ENCODE measurements at places on chromosomes 12 and 14.

DNA sequence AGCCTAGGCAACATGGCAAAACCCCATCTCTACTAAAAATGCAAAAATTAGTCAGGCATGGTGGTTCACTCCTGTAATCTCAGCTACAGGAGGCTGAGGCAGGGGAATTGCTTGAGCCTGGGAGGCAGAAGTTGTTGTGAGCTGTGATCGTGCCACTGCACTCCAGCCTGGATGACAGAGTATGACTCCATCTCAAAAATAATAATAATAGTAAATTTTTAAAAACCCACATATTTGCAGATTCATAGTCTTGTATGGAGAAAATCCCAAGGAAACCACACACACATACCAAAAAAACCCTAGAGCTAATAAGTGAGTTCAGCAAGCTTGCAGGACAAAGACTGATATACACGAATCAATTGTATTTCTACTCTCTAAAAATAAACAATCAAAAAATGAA lies 19.0 kb upstream of the MTHFD1 start:
- no peak for DNase-seq

GRCh38 chr12:48169011-48169410 lies 11.7 kb upstream of the ASB8 start:
- no peak for DNase-seq

DNA sequence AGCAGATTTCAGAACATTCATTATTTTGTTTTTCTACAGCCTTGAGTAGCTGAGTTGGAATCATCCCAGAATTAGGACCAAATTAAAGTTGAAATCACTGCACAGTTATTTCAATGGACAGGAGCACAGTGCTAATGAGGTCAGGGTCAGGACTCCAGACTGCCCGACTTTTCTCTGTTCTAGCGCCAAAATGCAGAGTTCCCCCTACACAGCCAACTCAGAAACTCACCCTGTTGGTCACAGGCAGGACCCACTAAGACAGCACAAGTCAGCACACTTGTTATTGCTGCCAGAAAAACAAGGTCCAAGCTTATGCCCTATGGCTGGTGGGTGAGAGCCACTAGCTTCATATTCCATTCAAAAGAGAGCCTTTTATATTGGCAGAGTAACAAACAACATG lies 198.1 kb upstream of the KRR1 start:
- peak; percentile 35 for DNase-seq

DNA sequence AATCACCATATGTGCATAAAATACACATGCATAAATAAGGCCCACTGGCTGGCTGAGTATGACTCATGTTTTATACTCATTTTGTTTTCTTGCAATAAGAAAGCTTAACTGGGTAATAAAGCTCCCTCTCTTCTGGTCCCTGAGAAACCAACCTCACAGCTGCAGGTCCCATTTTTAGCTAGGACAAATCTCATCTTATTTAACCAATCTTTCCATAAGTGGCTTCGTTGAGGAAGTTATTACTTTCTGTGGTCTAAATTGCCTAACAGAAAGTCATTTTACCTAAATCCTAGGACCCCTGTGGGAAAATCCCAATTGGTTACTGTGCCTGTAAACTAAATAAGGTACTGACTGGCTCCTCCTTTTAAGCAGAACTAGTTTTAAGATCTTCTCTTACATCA lies 232.8 kb upstream of the FBXO33 start:
- DNase-seq, result peak; percentile 18

DNA sequence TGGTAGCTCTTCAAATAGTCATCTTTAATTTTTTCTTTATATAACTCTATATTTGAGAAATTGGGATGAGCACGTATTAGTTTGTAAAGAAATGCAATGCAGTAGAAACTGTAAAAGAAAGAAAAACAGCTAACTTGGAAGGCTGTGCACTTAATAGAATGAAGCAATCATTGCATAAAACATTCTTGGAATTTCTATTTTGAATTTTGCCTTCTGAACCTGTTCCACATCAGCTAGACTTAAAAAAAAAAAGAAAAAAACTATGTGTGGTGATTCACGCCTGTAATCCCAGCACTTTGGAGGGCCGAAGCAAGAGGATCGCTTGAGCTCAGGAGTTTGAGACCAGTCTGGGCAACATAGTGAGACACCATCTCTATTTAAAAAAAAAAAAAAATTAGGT lies 29.4 kb downstream of the SCN8A start:
- no peak for DNase-seq

DNA sequence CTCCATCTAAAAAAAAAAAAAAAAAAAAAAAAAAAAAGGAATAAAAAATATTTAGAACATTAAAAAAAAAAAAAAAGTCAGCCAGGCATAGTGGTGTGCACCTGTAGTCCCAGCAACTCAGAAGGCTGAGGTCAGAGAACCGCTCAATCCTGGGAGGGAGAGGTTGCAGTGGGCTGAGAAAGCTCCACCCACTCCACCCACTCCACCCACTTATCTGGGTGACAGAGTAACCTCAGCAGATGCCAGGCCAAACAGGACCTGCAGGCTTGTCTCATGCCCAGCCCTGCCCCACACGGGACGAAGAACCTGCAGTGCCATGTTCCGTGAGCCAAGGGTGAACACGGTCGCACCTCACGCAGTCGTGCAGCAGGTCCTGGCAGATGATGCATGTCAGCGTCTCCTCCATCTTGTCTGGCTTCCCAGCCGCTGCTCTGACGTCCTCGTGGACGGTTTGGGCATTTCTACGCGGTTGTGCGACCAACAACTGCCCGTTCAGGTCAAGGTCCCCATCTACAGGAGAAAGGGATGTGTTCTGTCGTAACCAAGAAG lies 28.6 kb downstream of the CHFR start:
- no peak for DNase-seq

DNA sequence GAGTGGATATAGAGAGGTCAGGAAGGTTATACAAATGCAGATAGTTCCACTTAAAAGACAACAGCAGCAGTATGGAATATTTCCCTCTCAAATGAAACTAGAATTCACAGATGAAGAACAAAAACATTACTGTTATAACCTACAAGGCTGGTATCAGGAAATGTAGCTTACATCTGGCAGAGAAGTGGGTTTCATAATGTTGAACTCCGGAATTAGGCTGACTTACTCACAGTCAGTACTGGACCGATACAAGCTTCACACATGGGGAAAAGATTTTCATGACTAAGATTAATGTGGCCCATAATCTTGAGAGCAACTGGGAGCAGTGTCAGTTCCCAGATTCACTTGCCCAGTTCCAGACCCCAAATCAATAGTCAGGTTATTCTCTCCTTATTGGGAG lies 353.9 kb downstream of the DUSP6 start:
- no peak for DNase-seq

DNA sequence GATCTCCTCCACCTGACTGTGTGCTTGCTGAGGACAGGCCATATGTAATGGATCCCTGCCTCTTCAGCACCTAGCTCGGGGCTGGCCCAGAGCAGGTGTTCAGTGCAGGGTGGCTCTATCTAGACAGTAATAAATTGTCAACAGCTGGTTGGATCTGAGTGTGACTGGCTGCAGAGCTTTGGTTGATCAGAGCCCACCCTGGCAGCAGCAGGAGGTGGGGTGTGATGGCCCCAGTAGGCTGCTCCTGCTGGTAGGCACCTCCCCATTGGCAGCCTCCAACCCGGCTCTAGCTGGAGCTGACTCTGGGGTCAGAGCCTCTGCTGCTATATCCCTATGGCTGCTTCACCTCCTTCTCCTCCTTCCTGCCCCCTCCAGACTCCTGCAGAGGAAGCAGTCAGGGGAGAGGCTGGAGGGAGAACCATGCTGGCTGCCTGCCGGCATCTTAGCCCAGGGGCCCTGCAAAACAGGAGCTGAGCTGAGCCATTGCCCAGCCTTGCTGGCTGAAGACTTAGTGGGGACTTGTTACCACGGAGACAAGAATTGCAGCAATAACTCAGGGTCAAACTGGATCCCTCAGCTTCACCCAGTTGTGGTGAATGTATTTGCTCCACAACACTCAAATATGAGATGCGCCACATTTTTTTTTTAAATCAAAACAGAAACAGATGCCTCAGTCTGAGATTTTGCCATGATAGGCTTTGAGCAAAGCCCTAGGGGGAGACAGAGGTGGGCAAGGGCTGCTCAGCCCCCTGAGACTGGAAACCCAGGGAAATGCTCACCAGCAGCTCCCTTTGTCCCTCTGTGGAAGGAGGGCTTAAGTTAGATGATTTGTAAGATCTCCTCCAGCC lies 22.2 kb downstream of the TMEM63C start:
- peak; percentile 24 for DNase-seq

DNA sequence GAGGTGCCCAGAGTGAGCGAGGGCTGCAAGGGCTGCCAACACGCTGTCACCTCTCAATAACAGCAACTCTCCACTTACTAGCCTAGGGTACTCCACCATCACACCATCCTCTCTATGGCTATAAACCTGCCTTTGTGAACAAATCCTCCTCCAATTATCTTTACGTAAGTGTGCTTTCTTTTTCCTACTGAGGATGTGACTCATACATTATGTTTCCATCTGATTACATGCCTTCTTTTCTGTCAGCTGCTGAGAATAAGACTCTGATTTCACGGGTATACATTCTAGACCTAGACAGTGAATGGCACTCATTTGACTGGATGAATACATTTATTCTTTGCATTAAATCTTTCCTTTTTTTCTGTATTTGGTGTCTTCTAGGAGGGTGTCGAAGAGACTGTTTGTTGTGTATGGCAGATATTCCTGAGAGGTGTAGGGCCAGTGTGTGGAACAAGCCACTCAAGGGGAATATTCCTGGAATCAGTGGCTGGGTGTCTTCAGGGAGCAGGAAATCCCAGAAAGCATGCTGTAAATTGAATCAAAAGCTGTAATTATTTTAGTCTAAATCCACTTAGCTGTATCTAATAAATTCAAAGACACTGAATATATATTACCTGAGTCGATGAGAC lies 327.3 kb upstream of the TMTC1 start:
- DNase-seq, result peak; percentile 59

DNA sequence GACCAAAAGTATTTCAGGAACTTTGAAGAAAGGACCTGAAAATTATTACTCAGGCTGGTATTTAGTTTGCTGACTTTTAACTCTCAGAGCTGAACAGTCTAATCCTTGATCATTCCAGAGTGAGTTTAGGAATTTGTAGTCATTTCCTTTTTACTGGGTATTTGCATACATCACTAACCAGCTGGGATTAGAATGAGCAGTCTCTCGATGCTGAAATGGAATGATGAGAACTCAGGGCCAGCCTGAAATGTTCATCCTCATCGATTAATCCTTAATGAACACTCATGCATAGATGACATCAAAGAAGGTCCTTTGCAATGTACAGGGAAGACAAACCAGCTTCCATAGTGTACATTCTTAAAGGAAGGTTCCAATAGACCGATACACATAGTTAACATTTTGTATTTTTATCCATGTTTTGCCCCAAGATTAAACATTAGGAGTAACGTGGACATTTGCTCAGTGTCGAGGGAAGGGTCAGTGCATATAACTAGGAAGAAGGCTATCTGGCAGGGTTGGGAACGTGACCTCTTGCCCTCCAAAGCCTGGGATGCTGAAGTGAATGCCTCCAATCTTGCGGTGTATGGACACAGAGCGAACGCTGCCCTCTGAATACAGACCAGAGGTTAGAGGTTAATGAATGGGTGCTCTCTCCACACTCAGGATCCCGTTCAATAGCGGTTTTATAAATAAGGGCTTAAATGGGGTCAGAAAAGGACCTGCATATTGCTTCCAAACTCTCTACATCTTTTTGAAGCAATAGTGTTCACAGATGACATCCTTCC lies 14.5 kb downstream of the FBXL14 start:
- DNase-seq, result peak; percentile 37

DNA sequence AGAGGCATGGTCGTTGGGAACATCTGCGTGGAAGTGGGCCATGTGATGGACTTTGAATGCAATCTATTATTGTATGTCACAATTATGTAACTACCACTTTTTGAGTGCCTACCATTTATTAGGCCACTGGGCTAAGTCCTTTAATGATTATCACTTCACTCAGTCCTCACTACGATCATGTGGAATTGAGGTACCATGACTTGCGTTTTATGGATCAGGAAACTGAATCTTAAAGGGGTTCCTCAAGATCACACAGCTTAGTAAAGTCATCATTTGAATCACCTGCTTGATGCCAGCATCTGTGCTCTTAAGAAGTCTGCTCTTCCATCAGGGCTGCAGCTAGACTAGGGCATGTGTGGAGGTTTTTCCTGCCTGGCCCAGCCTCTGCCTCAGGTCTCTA lies 136.7 kb downstream of the DAD1 start:
- DNase-seq, result no peak

GRCh38 chr12:18373181-18373580 lies 111.9 kb downstream of the PIK3C2G start:
- no peak for DNase-seq

GRCh38 chr14:91919814-91920213 lies 27.7 kb downstream of the FBLN5 start:
- DNase-seq, result peak; percentile 31

DNA sequence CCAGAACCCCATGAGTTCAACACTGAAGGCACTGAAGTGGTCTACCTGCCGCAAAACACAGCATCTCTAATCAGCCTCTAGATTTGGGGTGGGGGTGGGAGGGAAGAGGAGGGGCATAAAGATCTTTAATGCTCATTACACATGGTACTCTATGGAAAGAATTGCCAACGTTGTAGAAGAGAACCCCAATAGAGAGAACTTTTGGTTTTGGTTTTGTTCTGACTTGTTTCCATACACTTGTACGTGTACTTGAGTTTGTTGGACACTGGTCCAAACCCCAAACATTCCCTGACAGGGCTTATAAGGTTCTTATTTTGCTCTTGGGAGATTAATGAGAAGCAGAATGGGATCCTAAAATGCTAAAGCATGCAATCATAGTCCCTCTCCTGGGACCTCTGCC lies 31.0 kb downstream of the GNPTAB start:
- no peak for DNase-seq

DNA sequence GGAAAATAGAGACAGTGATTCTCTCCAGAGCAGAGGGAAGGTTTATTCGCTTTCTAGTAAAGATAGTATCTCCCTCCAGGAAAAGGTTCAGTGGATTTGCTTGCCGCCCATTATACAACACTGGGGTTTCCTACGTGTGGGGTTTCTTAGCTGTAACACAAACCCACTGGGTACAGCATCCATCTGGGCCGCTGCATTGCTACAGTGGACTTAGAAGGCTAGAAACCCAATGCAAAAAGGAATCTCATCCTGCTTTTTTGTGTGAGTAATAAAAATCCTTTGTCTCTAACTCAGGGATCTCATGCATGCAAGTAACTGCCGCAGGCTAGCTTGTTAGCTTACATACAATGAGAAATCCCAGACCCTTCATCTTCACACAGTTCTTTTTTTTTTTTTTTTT lies 67.1 kb upstream of the BCL2L14 start:
- DNase-seq, result no peak

Data from astrocyte of the hippocampus (primary cell).